ENCODE measurements at places on chromosomes 7 and 10. TPM values are rescaled to one million over a fixed set of nuclear protein-coding genes. Genes with fewer than 3 reads are reported as not detected.

The TBC1D12 gene
- total RNA-seq: 0.73 TPM

The NFKB2 gene
- total RNA-seq: 307 TPM

The ELN gene
- not detected for total RNA-seq

The ASIC3 gene
- 4.1 TPM for total RNA-seq

The TMEM243 gene
- total RNA-seq: 49.2 TPM

Data from activated T-helper 1 cell treated with anti-CD3 and anti-CD28 coated beads, Interleukin-12 subunit alpha, Interleukin-12 subunit beta, Interleukin-2, Interleukin-4 antibody, amounts not matched to agents 30 ng/mL and 10 ng/mL and 1 ng/mL, durations not matched to agents 14 hours and 24 hours and 36 hours (primary cell).